ENCODE measurements at places on chromosomes 3 and 15. TPM values are rescaled to one million over a fixed set of nuclear protein-coding genes. Genes with fewer than 3 reads are reported as not detected.

The NRROS gene
- 3.7 TPM for total RNA-seq

The SCN11A gene
- total RNA-seq: 0.22 TPM

DNA sequence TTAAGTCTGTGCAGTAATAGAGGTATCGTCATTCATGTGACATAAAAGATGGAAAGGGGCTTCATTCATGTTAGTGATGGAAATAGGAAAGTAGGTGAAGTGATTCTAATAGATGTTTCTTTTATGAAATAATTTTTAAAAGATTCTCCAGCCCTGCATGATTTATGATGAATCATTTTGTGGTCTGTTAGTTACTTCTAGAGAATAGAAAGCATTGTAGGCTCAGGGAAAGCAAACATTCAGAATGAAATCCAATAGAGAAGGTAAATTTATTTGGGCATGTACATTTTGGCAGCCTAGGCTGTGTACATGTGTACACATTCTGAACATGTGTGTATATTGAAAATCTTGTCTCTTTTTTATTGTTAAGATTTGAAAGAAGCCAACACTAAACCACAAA is 23.1 kb downstream of the PPARG start:
- DNase-seq: no peak

The SAMMSON gene
- not detected for total RNA-seq

DNA sequence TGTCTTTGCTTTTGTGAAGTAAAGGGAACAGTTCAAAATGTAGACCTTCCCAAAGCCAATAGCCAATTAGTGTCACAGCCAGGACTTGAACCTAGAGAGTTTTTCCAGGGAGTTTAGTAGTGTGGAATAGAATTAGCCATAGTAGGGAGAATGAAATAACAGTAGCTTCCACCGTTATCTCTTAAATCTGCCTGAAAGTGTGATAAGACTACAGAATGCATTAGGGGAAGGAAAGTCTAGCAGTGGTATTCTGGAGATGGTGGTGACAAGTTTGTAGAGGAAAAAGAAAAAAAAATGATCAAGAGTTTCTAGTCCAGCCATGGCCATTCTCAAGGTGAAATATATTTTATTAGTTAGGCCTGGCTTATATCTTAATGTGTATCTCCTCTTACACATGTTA is 13.8 kb downstream of the ATP11B start:
- no peak for DNase-seq

GRCh38 chr3:53715815-53716483 is 130.3 kb downstream of the CHDH start:
- no peak for DNase-seq

The ST3GAL6 gene
- total RNA-seq: 0.25 TPM

The MASP1 gene
- not detected for total RNA-seq

DNA sequence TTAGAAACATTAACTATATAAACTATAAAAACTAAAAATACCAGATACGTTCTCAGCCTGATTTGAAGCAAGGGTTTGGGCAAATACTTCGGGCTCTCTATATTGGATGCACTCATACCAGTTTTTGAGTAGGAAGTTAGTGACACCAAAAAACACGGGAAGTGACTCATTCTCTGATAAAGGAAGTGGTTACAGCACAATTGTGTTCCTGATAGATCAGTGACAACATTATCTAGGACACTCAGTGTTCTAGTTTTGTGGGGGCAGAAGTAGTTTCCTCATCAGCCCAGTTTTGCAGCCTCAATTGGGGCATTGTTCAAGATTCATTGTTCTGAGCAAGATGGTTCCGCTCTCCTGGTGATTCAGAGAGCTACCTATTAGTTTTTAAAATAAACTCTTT is 469.6 kb upstream of the DPPA4 start:
- DNase-seq: peak; percentile 10

DNA sequence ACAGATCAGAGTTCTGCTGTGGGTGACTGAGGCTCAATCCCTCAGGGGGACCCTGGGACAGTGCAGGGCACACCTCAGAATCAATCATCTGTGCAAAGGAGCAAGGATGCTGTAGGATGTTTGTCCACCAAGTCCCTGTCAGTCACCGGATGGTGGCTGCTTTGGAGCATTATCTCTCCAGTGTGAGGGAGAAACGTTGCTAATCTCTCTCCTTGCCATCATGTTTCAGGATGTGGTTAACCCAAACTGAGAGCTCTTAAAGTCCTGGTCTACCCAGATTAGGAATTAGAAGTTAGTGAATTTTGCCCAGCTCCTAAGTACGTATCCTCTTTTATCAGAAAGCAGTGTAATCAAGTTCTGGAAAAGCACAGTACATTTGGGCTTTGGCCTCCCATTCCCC is 26.2 kb upstream of the LRRC3B start:
- no peak for DNase-seq

The PYDC2 gene
- total RNA-seq: not detected

GRCh38 chr3:111589303-111590142 is 5.6 kb downstream of the ZBED2 start:
- DNase-seq: no peak

The CP gene
- not detected for total RNA-seq

The GOLGA6B gene
- not detected for total RNA-seq

The XYLB gene
- total RNA-seq: 5.3 TPM

DNA sequence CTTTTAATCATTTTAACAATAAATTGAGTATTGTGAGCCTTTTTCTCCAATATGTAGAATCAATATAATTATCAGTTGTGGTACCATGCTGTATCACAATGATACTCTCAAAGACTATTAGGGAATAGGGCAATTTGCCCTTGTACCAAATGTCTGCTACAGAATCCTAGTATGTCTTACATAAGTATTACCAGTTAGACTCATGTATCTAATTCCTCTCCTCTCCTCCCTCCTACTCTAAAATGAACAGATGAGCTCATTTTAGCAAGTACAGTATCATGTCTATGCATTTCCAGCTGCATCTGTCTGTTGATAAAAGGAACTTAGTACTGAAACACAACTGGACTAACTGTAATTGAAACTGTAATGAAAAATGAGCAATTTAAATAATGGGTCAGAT is 124.3 kb upstream of the ATP11B start:
- DNase-seq: no peak

DNA sequence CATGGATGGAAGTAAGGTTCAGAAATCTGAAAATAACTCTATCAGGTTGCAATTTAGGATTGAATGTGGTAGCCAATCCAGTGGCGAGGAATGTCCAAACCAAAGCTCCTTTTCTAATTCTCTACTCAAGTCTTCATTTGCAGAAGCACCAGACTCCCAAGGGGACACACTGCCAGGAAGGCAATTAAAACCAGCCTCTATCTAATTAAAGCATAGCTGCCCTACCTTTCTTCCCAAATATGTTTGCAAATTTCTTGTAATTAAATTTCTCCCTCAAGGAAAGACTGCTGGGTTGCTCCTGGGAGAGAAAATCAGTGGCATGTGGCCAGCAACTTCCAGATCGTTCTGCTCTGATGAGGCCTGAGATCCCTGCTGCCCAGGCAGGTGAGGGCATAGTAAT is 153.4 kb upstream of the MCTP2 start:
- no peak for DNase-seq

The EHHADH gene
- total RNA-seq: 1.3 TPM

All from OCI-LY7 (cell line).